ENCODE measurements at places on chromosomes 12 and 14.

- DNase-seq: no peak
Measured at GRCh38 chr12:76569685-76570604, 10.4 kb upstream of the OSBPL8 start.

DNA sequence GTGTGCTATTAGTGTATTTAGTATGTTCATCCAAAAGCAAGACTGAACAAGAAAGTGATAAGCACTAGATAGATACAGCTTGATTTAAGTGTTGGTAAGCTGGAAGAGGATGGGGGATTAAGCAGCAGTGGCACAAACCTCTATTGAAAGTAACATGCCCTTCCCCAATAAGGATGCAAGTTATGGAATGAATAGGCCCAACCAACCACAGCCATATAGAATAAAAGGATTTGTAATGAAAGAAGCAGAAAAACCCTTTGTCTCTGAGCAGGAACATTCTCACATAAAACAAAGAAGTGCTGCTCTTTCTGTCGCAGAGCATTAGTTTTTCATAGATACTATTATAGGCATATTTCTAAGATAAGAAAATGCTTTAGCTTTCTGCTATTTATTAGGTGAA is 310.7 kb downstream of the IPO8 start:
- DNase-seq: no peak

DNA sequence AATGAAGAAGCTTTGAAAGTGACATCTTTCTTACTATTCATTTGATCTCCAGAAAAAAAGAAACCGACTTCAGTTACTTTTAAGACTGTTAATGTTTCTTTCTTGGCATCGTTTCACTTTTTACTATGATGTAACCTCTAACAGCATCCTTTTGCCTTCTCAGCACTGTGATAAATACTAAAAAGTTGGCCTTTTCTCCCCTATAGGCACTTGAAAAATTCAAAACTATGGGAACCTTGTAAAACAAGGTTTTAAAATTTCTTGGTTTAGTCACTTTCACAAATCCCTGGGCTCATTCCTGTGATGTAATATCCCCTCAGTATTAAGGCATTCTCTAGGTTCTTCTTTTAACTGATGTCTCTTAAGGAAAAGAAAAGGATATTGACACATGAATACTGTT is 281.8 kb downstream of the EGLN3 start:
- no peak for DNase-seq

GRCh38 chr14:21169573-21169972 is 13.7 kb upstream of the OR5AU1 start:
- DNase-seq: no peak

All from COR-L47 (cell line).